ENCODE measurements at places on chromosomes 12 and 14. TPM values are rescaled to one million over a fixed set of nuclear protein-coding genes. Genes with fewer than 3 reads are reported as not detected.

The DBX2 gene
- not detected for total RNA-seq

DNA sequence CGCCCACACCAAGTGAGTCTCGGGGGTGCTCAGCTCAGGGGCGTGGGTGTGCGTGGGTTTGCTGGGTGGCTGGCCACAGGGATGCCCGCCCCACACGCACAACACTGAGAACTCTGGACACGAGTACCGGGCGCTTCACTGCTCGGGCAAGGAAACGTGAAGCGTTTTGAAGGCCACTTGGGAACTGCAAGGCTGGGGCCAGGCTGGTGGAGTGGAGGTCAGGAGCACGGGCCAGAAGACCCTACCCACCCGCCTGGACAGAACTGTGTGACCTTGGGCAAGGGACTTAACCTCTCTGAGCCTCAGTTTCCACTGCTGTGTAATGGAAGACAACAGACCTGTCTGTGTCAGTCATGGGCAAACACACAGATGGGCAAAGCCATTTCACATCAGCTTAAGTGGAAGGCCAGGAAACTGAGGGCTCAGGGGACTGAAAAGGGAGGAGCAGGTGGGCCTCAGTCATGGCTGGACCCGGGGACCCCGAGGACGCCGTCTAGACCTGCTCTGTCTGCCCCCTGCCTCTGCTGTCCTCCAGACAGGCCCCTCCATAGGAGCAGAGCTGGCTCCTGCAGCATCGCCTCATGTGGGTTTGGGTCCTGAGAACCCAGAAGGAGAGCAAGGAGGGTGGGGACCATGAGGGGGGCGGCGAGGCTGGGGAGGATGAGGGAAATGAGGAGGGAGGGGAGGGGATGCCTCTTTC lies 52.5 kb downstream of the ADGRD1 start:
- H3K4me1 ChIP-seq: no peaks in the 10 kb centered on the region
- no peak for DNase-seq
- H3K27me3 ChIP-seq: no peaks in the 10 kb centered on the region
- H3K36me3 ChIP-seq: no peaks in the 10 kb centered on the region

DNA sequence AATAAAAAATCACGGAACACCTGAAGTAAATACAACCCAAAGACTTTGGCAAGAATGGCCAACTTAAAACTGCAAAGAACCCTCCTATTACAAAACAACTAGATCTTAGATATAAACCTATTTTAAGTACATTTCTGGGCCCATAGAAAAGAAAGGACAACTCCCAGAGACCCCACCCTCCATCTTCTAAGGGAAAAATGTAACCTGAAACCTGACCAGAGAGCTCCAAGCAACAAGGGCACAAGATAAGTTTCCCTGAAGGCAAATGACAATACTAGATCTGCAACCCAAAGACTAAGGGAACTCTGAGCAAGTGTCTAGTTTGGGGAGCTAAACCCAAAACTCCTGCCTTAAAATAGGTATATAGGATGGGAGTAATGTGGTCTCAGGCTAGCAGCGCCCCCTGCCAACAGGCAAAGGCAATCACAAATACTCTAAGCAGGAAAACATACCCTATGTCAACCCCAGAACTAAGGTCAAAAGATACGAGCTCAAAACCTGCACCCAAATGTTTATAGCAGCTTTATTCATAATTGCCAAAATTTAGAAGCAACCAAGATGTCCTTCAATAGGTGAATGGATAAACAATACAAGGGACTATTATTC lies 218.9 kb downstream of the ITPR2 start:
- no peaks in the 10 kb centered on the region for H3K27me3 ChIP-seq
- peaks cover 2% of the 10 kb centered on the region for H3K36me3 ChIP-seq
- H3K27ac ChIP-seq: no peak overlapping the region
- no peaks in the 10 kb centered on the region for H3K4me1 ChIP-seq

The PIK3C2G gene
- total RNA-seq: not detected

GRCh38 chr12:44570036-44570583 lies 306.0 kb downstream of the NELL2 start:
- no peaks in the 10 kb centered on the region for H3K27me3 ChIP-seq
- H3K27ac ChIP-seq: no peak overlapping the region
- no peaks in the 10 kb centered on the region for H3K36me3 ChIP-seq
- no peak for DNase-seq
- H3K4me1 ChIP-seq: no peaks in the 10 kb centered on the region
- no peak overlapping the region for H3K4me3 ChIP-seq

GRCh38 chr12:94678379-94678778 lies 28.0 kb upstream of the TMCC3 start:
- no peaks in the 10 kb centered on the region for H3K36me3 ChIP-seq
- DNase-seq: no peak
- no peak overlapping the region for H3K4me3 ChIP-seq
- H3K27ac ChIP-seq: no peak overlapping the region

- DNase-seq: no peak
- peaks cover 41% of the 10 kb centered on the region for H3K4me1 ChIP-seq
- no peaks in the 10 kb centered on the region for H3K27me3 ChIP-seq
- H3K4me3 ChIP-seq: no peak overlapping the region
- H3K27ac ChIP-seq: no peak overlapping the region
Measured at GRCh38 chr12:106984588-106985137, 2.3 kb downstream of the MTERF2 start.

DNA sequence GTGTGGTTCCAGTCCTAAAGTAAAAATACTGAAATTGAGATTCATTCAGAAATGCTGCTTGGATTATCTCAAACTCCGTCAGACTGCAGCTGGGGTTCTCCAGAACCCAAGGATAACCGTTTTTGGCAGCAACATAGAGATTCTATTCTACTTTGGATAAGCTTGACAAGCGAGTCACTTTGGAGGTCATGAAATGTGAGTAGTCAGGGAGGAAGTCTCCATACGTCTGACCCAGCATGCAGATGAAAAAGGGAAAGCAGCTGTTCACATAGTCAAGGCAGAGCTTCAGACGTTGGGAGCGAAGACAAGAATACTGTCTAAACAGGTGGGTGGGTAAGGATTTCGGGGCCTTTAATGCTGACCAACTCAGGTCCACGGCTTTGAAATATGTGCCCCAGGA lies 14.9 kb upstream of the HSP90B1 start:
- no peak for DNase-seq
- peaks cover 2% of the 10 kb centered on the region for H3K36me3 ChIP-seq

DNA sequence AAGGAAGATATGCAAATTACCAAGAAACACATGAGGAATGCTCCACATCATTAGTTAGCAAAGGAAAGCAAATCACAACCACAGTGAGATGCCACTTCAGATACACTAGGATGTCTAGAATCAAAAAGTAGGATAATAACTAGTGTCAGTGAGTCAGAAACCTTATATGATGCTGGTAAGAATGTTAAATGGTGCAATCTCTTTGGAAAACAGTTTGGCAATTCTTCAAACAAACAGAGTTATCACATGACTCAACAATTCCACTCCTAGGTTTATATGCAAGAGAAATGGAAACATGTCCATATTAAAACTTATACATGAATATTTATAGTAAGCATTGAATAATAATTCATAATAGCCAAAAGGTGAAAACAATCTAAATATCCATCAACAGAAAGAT lies 220.9 kb downstream of the FOXG1 start:
- no peak for DNase-seq
- no peaks in the 10 kb centered on the region for H3K36me3 ChIP-seq
- H3K27me3 ChIP-seq: no peaks in the 10 kb centered on the region

GRCh38 chr12:41453409-41453808 lies 265.3 kb downstream of the PDZRN4 start:
- peaks cover 2% of the 10 kb centered on the region for H3K27me3 ChIP-seq
- H3K4me1 ChIP-seq: no peaks in the 10 kb centered on the region
- no peak overlapping the region for H3K4me3 ChIP-seq
- DNase-seq: no peak
- no peaks in the 10 kb centered on the region for H3K36me3 ChIP-seq

DNA sequence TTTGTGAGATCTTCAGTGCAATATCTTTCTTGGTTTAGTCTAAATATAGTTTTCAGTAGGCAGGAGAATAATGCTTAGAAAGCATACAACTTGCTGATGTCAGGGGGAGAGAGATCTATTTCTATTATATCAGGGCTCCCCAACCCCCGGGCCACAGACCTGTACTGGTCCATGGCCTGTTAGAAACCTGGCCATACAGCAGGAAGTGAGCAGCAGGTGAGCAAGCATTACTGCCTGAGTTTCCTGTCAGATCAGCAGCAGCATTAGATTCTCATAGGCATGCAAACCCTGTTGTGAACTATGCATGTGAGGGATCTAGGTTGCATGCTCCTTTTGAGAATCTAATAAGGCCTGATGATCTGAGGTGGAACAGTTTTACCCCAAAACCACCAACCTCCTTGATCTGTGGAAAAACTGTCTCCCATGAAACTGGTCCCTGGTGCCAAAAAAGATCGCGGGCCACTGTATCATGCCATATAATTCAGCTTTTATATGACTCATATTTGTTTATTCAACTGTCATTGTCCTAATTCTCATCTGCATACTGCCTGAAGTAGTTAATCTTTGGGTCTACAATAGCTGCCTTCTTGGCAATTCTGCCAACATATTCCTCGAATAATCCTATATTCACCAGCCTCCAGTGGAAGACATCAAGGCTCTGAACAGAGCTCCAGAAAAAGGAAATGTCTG lies 163.6 kb upstream of the DYRK2 start:
- H3K4me3 ChIP-seq: no peak overlapping the region
- no peak overlapping the region for H3K27ac ChIP-seq
- peaks cover 32% of the 10 kb centered on the region for H3K4me1 ChIP-seq
- H3K27me3 ChIP-seq: peaks cover 1% of the 10 kb centered on the region

DNA sequence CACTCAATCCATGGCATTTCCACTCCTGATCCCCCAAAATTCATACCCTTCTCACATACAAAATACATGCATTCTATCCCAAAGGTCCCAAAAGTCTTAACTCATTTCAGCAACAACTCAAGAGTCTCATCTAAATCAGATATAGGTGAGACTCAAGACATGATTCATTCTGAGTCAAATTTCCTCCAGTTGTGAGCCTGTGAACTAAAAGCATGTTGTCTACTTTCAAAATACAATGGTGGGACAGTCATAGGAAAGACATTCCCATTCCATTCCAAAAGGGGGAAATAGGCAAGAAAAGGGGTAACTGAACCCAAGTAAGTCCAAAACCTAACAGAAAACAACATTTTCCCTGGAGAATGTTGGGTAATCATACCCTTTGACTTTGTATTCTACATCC lies 103.3 kb downstream of the C12orf75 start:
- H3K4me1 ChIP-seq: no peaks in the 10 kb centered on the region
- peaks cover 6% of the 10 kb centered on the region for H3K27me3 ChIP-seq
- H3K27ac ChIP-seq: no peak overlapping the region
- no peak overlapping the region for H3K4me3 ChIP-seq
